ENCODE measurements at places on chromosomes 12 and 14.

DNA sequence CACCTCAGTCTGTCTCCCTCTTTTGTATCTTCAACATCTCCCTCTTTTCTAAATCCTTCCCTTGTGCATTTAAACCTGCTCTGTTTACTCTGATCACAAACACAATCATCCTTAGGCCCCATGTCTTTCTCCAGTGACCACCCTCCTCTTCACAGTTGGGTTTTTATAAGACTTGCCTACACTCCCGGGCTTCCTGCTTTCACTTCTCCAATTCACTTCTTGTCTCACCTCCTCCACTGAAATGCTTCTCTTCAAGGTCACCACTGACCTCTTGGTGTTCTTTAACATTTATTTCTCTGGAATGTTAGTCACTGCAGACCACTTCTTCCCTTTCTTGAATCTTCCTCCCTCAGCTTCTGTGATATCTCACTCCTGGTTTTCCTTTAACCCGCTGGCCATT, 8.7 kb upstream of the SMCO2 start:
- DNase-seq: no peak

- no peak for DNase-seq
Observed at GRCh38 chr12:2960390-2960956, 1.3 kb downstream of the TEAD4 start.

DNA sequence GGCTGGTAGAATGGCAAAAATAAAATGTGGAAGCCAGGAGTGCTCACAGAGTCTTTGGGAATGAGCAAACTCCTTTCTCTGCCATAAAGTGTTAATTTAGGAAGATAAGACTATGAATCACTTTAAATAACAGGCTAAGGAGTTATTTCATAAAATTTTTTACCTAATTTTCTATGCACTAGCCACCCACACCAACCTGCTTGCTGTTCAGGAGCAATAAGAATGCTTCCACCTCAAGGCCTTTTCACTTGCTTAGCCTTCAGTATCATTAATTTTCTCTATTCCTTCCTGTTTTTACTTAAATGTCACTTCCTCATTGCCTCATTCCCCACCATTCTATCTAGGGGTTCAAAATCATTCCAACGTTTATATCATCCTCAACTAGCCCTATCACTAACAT, 326.8 kb downstream of the CCER1 start:
- DNase-seq: no peak

DNA sequence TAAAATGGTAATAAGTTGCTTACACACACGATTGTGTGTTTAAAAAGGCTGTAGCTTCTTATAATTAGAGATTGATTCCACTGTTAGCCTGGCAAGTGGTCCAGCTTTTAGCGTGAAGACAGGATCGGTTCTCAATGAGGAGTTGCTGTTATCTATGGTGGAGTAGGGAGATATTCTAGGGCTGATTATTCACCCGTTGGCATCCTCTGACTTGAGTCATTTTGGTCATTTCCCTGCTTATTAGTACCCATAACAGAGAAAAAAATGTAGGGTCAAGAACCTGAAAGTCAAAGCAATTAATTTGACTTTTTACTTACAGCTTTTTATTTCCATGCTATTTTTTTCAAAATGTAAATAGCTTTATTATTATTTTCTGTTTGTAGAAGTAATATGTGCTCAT, 76.0 kb downstream of the KCNK13 start:
- no peak for DNase-seq

DNA sequence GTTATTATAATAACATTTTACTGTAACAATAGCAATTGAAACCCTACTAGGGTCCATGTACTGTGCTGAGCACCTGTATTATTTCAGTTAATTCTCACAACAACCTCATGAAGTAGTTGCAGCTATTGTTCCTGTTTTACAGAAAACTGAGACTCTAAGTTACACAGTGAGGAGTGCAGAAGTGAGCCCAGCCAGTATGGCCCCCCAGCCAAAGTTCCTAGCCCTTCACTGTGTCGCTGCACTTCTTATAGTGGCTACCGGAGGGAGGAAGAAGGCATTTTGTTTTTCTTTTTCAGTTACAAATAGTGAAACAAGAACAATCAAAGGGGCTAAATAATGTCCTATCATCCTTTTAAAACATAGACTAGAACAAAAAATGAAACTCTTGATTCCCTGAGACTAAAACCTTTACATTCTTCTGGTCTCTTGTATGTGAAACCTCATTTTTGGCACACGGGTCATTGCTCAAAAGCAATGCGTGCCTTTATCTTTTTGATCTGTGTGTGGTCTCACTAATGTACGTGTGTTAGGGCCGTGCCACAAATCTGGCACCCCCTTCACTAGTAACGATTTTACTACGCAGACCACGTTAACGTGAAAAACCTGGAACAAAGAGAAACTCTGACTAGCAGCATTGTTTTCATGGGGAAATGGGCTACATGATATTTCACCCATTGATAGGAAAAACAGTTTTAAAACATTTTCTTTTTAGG, 88.7 kb downstream of the LLPH start:
- no peak for DNase-seq

- no peak for DNase-seq
Observed at GRCh38 chr12:38669530-38669929, 235.9 kb downstream of the CPNE8 start.

DNA sequence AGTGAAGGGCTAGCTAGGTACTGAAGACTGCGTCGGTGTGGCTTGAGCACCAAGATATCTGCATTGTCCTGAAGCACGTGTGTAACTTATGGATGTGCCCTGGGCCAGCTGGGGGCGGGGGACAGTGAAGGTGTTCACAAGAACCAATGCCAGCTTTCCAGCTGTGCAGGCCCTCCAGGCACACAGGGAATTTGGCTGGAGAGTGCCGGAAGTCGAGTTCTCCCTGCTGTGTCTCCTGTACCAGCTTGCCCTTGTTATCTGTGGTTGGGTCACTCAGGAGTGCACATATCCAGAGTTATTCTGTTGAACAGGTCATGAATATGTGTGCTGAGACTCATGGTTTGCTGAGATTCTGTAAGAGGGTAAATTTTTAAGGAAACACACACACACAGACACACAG, 75.9 kb upstream of the CRY1 start:
- DNase-seq: no peak

GRCh38 chr14:38950676-38951075, 152.4 kb downstream of the SEC23A start:
- no peak for DNase-seq

DNA sequence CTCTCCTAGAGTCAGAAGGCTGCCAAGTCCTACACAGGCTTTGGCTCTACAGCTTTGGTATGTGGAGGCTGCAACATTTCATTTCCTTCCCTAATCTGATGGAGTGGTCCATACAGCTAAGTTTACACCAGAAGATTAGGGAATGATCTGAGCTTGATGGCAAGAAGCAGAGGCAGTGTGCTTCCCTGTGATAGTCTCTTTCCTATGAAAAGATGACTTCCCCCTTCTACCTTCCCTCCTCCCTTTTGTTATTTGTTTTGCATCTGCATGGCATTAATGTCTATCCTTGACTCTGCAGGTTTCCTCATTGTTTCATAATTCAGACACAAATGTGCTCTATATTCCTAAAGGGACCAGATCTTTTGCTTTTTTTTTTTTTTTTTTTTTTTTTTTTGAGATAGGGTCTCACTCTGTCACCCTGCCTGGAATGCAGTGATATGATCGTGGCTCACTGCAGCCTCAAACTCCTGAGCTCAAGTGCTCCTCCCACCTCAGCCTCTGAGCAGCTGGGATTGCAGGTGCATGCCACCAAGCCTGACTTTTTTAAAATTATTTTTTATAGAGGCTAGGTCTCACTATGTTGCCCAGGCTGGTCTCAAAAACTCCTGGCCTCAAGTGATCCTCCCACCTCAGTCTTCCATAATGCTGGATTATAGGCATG, 76.3 kb downstream of the GRIP1 start:
- DNase-seq: no peak

DNA sequence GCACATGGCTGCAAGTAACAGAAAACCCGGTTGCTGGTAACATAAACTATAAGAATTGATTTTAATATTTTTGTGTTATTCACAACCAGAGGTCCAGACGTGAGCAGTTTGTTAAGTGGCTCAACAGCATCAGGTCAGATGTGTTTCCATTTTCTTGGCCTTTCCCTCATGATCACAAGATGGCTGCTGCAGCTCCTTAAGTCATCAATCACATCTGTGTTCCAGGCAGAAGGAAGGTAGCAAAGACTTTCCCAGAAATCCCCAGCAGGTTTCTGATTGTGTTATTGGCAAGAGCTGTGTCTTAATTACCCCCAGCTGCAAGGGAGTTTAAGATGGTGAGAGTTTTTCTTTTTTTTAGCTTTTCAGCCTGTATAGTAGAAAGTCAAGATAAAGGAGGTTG, 40.4 kb upstream of the MYL2 start:
- no peak for DNase-seq

- DNase-seq: no peak
Observed at GRCh38 chr14:96592591-96593386, 90.6 kb downstream of the PAPOLA start.

DNA sequence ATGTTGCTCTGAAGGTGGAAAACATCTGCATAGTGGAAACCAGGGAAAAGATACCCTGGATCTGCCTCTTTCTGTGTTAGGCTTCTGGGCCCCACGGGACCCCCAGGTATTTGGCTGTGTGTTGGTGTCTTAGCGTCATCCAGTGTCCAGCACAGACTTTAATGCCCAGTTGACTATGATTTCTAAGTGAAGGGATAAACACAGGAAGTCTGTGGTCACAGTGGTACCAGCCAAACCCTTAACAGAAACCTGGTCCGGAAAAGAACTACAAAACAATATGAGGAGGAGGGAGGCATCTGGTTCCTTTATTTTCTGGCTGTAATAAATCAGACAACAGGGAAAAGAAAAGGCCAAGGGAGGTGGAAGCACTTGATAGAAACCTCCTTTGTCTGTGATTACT, 56.4 kb downstream of the CMKLR1 start:
- DNase-seq: no peak

DNA sequence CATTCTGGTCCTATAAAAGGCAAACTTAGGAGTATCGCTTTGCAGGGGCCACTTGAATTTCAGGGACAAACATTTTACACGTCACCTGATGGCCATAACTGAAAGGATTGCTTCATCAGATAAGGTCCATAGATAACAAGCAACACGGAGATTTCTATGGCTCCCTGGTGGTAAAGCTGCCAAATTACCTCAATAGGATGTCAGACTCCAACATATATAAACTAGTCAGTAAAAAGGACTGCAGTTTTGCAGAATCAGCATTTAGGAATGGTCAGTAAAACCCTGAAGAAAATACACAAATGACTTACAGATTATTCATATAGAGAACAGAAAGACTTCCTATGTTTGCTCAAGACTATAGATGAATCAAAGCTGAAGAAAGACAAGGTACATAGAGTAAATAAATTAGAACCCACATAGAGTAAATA, 66.1 kb upstream of the GRIP1 start:
- DNase-seq: peak; percentile 15

DNA sequence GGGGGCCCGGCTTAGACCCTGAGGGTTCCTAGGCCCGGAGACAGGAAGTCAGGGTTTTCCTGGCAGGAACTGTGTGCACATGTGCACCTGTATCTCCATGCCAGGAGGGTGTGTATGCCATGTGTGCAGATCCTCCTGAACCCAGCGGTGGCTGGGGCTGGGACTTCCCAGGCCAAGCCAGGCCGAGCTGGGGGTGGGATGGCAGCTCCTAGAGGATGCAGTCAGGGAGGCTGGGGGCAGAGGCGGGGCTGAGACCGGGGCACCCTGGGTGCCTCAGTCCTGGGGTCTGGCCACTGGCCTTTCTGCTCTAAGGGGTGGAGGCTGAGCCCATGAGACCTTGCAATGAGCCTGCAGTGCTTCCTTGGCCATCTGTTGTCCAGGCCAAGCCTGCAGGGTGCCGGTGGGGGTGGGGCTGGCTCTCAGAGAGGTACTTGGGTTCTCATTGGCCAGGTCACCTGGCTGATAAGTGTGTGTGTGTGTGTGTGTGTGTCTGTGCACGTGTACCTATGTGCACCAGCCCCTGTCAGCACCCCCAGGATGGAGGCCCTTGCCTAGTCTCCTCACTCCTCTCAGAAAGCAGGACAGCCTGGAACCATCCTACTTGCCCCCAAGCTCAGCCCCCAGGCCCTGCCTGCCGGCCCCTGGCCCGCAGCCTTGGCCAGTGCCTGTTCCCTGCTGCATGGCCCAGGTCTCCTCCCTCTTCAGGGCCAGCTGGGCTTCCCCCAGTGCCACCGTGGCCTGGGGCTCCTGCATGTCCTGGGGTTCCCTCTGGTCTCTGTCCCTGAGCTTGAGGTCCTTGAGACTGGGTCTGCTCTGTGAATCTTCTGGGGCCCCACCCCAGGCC, 10.6 kb upstream of the TNFAIP2 start:
- DNase-seq: no peak

- DNase-seq: no peak
Observed at GRCh38 chr14:61226015-61226654, 55.0 kb downstream of the TMEM30B start.

DNA sequence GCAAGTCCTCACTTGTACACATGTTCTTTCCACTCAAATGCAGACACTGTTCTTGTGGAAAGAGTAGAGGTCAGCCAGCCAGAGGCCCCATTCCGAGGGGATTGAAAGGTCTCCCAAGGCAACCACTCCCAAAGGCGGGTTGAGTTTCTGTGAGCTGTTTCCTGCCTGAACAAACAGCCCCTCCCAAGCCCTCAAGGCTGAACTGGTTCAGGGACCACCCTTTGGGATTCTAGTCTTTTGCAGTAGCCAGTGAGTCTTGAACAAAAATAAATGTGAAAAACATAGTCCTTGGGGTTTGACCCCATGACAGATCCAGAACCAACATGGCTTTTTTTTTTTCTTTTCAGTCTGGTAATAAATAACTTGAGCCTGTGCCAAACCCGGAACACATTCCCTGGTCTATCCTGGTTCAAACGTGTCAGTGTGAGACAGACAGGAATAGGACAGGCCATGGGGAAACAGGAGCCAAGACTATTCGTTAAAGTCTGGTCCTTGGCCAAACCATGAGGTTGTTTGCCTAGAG, 17.6 kb upstream of the STK38L start:
- DNase-seq: peak; percentile 43

DNA sequence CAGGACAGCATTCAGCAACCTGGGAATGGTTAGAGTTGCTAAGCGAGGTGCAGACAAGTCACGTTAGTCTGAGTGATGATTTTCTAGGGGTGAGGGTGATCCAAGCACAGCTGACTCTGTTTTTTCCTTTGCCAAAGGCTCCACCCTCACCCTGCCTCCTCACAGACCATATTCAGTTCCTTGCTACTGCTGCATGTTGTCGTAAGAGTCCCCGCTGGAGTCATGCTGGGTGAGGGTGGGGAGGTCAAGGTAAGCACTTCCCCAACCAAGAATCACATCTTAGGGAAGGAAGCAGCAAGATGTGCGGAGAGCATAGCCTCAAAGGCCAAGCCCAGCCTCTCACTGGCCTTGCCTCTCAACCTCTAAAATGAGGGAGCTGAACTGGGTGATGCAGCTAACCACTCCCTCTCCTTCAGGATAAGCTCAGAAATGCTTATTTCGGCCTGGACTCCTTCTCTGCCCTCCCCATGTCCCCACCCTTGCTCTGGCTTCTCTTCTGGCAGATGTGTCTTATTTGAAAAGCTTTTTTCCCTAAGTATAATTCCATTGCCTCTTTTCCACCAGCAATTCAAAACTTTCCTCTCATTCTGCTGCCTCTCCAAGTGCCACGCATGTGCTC, 66.9 kb upstream of the ACTN1 start:
- DNase-seq: no peak

- no peak for DNase-seq
Observed at GRCh38 chr12:70722584-70723343, 85.5 kb upstream of the PTPRB start.
